ENCODE measurements at places on chromosomes 4 and X.

GRCh38 chr4:101264993-101265815 lies 82.1 kb downstream of the PPP3CA start:
- no peak for DNase-seq

- no peak for DNase-seq
These were observed 221.6 kb upstream of the SPANXN4 start for GRCh38 chrX:142804085-142804484.

GRCh38 chr4:4607336-4608213 lies 65.7 kb upstream of the STX18 start:
- DNase-seq = no peak

- peak; percentile 32 for DNase-seq
These were observed 11.1 kb upstream of the FAM3A start for GRCh38 chrX:154526901-154527675.

- no peak for DNase-seq
These were observed 169.1 kb downstream of the ARHGAP24 start for GRCh38 chr4:85644061-85644460.

- no peak for DNase-seq
These were observed 114.8 kb downstream of the CDS1 start for GRCh38 chr4:84697615-84698201.

DNA sequence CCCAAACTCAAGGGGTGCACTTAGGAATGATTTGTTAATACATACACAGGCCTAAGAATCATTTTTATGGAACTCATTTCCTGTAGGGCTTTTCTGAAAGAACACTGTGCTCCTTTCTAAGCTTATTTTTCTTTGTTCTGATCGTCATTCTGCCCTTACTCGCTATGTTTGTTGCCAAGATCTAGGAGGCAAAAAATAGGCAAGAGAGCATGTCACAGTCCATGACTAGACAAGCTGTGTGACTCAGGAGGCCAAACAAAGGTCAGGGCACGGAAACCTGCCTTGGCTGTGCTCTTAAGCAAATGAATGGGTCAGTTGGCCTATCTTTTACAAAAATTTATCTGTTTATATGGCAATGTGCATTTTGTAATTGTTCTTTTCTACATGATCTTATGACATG lies 42.5 kb upstream of the C1GALT1C1 start:
- no peak for DNase-seq

DNA sequence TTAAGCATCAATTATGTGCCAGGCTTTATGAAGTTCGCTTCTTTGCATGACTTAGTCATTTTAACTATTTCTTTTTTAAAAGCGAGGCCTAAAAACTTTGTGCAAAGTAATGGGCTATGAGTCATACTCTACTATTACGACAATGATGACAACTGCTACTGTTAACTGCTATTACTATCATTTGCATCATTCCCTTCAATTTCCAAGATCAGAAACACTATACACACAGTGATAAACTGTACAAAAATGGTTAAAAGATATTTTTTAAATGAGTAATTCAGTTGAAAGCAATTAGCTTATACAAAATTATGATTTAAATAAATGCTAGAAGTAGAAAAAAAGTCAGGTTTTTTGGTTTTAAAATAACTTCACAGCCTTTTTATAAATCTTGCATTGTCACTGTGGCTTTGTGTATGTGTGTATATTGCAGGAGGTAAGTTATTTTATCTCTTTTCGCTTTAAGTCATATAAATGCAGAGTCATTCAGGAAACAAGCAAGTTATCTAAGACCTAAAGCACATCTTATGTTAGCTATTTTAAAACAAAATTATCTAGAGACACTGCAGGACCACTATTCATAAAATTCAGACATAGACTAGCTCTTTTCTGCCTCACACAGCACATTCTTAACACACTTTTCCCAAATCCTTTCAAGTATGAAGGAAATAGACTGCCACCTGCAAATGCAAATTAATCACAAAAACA lies 18.5 kb upstream of the CXCL3 start:
- no peak for DNase-seq

GRCh38 chr4:60034361-60034760 lies 1165.8 kb upstream of the ADGRL3 start:
- no peak for DNase-seq

DNA sequence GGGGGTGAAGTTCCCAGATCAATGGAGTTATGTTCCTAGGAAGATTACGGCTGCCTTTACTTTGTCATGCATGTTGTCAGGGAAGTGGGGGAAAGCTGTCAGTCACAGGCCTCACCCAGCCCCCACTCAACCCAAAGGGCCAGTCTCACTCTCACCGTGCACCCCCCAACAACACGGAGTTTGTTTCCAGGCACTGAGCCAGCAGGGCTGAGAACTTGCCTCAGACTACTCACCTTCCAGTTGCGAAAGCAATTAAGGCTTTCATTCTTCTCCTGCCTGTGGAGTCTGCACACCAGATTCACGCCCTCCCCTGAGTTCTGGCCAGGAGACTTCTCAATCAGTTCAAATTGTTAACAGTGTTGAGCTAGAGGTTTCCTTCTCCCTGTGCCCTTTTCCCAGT lies 114.3 kb downstream of the SH3BGRL start:
- DNase-seq = no peak

- peak; percentile 63 for DNase-seq
These were observed 1.1 kb downstream of the UBE2D3 start for GRCh38 chr4:102826105-102826889.

Measured in stimulated activated CD8-positive, alpha-beta memory T cell treated with anti-CD3 and anti-CD28 coated beads, Interleukin-15, amount 100 ng/mL, for 48 hours (primary cell).